Activated naive CD8-positive, alpha-beta T cell treated with anti-CD3 and anti-CD28 coated beads, Interleukin-2, amount 50 U/mL, for 24 hours (primary cell): ENCODE measurements at places on chromosomes 3 and 15.
A peak's percentile ranks its signal among the peaks of the same experiment; 100 is the strongest.

- no peak for DNase-seq
These were observed 390.5 kb downstream of the DIPK2A start for GRCh38 chr3:144362126-144362525.

GRCh38 chr3:98733812-98734281, 29.3 kb upstream of the ST3GAL6 start:
- DNase-seq, result no peak

DNA sequence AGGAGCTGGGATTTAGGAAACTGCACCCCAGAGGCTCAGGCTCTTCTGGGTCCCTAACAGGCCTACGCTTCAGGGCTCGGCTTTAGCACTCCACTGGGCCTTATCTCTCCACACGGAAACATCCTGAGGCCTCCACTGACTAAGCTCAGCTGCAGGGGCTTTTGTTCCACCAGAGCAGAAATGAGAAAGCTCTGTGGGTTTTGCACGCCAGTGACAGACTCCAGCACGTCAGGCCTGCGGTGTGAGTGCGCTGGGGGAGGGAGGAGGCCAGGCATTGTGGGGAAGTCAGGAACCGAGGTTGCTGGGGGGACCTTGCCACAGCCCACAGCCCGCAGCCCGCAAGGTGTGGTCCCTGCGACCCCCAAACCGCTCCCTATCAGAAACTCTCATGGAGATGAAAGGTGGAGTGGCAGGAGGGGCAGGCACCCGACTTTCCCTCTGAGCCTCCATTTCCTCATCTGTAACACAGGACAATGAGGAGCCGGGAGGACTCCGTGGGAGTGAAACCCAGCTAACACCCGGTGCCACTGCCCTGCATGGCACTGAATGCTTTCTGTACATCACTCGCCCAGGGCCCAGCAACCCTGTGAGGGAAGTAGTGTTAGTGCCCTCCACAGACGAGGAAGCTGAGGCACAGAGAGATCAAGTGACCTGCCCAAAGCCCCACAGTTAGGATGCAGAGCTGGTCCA, 106.5 kb downstream of the TPRA1 start:
- peak; percentile 77 for DNase-seq

DNA sequence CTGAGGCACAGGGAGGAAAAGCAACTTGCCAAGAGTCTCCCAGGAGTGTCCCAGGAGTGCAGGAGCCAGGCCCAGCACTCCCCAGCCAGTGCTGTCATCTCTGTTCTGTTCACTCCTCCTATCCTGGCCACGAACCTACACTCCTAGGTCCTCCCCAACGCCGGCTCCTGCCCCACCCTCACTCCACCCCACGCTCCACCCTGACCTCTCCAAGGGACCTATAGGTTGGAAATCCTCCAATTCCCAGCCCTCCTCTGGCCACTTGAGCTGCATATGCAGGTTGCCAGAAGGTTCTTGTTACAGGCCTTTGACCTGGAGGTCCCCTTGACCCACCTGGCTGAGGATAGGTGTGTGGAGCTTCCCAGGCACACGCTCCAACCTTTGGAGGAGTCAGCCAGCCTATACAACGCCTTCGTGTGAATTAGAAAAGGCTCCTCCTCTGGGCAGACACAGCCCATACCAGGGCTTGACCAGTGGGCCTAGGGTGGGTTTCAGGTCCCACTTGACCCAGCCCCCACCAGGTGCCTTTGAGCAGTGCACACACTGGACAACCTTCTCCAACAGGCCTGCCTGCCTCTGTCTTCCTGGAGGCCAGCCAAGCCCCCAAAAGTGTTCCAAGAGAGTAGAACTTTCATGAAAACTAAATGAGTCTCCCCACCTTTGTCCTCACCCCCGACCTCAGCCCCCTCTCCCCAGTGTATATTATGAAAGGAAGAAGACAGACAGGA, 167.2 kb upstream of the TLE3 start:
- DNase-seq, result no peak

DNA sequence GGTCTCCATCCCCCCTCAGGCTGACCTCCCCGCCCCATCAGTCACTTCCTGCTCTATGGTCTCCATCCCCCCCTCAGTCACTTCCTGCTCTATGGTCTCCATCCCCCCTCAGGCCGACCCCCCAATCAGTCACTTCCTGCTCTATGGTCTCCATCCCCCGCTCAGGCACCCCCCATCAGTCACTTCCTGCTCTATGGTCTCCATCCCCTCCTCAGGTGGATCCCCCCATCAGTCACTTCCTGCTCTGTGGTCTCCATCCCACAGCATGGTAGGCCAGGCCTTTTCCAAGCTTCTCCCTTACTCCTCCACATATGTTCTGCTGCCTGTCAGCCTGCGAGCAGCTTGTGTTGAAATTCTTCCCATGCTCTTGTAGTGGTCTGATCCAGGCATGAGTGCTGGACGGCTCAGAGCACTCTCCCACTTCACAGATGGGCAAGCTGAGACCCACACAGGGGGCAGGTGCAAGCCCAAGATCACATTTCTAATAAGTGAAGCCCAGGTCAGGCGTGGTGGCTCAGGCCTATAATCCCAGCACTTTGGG, 36.8 kb downstream of the BDH1 start:
- peak; percentile 26 for DNase-seq

- DNase-seq, result no peak
These were observed 56.0 kb downstream of the ADAMTS17 start for GRCh38 chr15:100285641-100286295.

GRCh38 chr3:55322638-55323037, 164.5 kb downstream of the WNT5A start:
- no peak for DNase-seq

DNA sequence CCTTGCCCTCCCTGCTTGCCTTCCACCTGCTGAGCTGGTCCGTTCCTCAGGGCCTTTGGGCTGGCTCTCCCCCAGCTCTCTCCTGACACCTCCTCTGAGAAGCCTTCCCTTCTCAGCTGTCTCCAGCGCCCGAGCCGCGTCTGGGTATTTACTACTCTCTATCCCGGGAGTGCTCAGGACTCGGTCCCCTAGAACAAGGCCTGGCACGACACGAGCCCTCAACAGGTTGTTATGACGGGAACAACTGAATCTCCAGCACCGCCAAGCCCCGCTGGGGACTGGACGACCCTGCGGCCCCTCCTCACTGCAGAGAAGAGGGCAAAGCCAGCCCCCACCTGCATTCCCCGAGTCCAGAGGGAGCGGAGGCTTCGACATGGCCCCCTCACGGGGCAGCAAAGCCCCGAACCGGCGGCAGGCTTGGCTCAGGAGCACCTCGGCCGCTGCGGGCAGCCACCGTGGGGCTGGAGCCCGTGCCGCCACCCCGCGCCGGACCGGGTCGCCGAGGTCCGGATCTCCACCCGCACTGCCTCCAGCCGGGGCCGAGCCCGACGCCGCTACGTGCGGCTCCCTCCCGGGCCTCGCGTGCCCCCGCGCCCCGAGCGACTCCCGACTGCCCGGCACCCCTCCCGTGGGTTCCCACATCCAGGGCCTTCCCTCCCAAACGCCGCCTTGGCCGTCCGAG, 792 bp downstream of the TPRA1 start:
- DNase-seq, result peak; percentile 23

- DNase-seq, result no peak
These were observed 1.8 kb downstream of the CLASP2 start for GRCh38 chr3:33716227-33716626.

DNA sequence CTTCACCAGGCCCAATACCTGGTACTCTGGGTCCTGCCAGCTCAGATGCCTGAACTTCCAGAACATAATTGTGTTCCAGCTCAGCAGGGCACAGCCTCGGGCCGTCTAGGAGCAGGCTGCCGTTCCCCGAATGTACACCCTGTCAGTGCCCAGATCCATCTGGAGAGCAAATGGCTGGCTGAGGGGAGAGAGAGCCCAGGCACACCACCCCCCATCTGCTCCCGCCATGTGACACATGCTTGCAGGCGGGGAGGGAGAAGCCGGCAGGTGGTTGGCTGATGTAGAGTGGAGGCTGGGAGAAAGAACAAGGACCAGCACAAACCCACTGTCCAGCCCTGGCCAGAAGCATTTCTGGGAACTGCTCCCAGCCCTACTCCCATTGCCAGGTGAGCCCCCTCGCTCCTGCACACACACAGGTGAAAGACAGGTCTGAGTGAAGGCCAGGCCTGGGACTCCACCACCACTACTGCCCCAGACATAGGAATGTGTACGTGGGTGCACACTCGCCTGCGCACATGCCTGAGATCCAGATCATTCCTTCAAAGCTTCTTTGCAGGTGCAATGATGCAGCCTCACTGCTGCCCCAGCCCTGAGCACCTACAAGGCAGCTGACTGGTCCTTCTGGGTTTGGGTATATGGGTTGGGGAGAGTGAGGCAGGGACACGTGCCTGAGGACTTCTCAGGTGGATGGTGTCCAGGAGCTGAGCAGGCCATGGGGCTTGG, 53.5 kb downstream of the SEMA5B start:
- no peak for DNase-seq

DNA sequence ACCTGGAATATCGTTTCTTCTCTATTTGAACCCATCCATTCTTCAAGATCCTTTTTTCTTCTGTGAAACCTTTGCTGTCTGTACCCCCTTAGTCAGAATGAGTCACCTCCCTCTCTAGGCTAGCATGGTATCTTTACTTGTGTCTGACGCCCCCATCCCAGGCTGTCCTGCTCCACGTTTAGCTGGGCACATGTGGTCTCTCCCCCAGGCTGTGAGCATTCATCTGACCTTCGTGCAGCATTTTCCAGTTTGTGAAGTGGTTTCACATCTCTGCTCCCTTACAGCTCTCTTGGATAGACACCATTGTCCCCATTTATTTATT, 14.3 kb upstream of the TLE3 start:
- no peak for DNase-seq

GRCh38 chr3:47394881-47395280, 14.1 kb downstream of the PTPN23 start:
- DNase-seq, result no peak

GRCh38 chr3:119437691-119438258, 25.6 kb downstream of the TMEM39A start:
- no peak for DNase-seq

DNA sequence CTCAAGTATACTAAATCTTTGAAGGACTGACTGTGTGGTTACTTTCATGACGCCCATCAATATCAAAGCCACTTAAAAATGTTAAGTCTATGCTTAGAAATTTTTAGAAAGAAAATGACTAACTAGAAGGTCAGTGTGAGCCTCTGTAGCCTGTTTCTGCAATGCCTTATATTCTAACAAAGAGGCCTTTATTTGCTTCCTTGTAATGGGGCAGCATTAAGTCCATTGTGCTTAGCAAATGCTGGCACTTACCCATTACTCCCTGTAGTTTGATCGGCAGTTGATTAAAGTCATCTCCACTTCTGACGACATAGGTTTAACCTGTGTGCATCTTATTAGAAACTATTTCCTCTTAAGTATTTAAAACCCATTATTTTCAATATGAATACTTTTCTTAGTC, 91.6 kb upstream of the FAM98B start:
- DNase-seq, result no peak

DNA sequence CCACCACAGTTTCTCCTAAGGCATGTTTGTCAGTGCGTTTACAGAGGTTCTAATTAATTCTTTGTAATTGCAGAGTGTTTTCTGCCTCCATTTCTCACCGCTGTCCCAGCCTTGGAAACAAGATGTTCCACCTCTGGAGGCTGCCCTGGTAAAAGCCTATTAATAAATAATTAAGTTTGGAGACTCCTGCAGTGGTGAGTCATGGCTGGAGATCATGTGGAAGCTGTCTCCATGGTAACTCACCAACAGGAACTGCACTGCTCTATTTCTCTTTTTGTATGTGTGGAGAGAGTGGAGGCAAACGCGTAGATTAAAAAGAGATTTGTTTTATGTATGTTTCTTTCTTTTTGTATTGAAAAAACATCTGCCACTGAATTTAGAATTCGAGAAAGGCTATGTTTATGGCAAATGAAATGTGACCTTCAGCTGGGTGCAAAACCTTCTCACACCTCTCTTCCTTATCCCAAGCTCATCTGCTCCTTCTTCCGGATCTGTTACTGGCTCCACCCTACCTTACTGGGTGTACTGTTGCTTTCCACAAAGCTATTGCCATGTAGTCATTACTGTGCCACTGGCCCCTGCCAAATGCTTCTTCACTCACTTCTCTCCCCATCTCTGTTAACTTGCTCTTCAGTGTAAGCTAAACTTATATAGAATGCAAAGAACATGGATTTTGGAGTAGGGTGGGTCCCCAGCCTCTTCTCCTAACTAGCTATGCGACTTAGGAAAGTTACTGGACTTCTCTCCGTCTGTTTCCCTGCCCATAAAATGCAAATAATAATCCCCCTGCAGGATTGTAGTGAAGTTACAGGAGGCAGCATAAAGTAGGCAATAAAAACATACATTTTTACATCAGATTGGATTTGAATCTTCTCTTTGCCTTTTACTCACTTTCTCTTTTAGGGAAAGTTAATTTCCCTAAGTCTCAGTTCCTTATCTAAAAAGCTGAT, 778.5 kb downstream of the NTRK3 start:
- no peak for DNase-seq

DNA sequence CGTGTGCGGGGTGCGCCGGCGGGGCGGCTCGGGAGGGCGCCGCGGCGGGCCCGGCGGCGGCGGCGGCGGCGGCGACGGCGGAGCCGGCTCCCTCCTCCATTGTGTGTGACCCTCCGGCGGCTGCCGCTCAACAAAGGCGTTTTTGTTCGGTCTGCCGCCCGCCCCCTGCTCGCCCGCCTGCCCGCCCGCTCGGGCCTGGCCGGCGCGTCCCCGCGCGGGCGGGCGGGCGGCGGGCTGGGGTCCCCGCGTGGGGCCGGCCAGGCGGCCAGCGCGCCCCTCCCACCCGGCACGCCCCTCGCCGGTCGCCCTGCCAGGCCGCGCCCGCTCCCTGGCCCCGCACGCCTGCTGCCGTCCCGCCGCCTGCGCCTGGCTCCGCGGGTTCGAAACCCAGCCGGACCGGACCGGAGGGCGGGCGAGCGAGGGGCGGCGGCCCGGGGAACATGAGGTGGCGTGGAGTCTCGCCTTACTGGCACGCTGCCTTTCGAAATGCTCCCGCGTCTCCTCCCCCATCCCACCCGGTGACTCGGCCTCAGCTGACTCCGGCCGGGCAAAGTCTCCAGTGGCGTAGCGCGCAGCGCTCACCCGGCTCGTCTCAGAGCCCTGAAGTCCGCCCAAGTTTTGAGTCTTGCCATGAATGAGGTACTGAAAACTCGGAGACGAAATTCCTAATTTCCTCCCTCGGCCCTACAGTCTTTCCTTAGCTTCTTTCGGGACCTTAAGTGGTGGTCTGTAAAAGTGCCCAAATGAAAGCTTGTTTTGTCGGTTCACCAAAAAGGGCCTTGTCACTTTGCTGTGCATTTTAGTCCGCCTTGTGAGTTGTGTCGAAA, 588 bp downstream of the MAPK6 start:
- DNase-seq, result peak; percentile 72

GRCh38 chr3:129625072-129625874, 18.8 kb upstream of the PLXND1 start:
- no peak for DNase-seq
